ENCODE measurements at places on chromosomes 13 and 19.

GRCh38 chr13:67549331-67549730 lies 319.2 kb upstream of the PCDH9 start:
- DNase-seq: no peak

- DNase-seq: peak; percentile 72
Observed at GRCh38 chr19:13588957-13589833, 82.9 kb upstream of the CACNA1A start.

DNA sequence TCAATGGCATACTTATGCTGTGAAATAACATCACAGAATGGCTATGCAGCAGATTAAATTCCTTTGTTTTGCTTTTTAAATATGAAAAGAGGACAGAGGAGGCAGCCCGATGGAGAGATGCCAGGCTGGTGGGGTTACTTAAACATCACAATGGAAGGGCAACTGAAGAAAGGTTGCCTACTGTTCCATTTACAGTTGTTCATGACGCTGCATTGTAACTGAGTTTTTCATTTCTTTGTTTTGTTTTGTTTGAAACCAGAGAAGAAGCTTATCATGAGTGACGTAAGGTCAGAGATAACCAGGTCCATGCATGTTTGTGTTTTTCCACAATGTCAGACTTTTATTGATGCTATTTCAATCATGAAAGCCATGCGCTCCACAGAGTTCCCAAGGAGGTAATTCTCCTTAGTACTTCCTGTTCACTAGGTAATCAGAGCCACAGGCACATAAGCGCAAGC lies 273.8 kb downstream of the LHFPL6 start:
- DNase-seq: no peak

GRCh38 chr19:33194886-33195644 lies 935 bp downstream of the LRP3 start:
- DNase-seq: no peak

DNA sequence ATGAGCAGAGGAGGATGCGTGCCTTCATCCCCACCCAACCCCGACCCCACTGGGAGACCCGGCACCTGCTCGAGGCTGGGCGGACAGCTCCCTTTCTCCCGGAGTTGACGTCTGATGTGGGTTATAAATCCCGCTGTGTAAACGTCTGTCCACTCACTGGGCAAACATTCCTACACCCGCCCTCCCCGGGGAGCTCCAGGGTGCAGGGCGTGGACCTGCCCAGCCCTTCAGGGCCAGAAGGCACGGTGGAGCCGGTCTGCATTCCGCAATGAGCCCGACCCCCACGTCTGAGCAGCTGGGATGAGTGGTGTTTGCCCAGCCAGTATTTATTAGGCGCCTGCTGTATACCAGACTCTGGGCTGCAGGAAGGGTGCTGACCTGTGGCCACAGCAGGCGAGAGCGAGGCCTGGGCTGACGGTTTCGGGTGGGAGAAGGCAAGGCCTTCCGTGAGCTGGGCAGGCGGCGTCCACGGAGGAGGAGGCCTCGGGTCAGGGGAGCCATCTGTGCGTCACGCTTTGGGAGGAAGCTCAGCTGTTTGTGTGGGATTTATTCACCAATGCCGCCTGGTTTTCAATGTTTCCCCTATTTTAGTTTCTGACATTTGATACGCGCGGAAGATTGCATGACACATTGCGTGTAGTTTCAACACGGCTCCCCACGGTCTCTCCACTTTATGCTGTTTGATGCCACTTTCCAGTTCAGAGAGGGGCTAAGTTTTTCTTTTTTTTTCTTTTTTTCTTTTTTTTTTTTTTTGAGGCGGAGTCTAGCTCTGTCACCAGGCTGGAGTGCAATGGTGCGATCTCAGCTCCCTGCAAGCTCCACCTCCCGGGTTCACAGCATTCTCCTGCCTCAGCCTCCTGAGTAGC lies 2.0 kb downstream of the MISP start:
- peak; percentile 47 for DNase-seq

DNA sequence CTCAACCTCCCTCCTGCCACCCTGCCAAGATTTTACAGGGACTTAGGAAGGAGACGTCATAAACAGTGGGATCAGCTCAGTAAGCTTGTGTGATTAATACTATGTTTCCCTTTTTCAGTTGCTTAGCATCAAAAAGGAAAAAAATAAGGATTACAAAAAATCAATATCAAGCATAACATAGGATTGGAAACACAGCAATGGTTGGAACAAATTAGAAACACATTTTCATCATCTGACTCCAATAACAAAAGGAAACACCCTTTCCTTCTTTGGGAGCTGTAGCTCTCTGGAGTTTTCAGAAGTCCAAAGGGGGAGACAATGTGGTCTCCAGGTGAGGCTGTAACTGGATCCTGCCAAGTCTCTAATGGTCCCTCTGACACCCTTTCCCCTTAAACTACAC lies 233.4 kb downstream of the B3GLCT start:
- DNase-seq: no peak

DNA sequence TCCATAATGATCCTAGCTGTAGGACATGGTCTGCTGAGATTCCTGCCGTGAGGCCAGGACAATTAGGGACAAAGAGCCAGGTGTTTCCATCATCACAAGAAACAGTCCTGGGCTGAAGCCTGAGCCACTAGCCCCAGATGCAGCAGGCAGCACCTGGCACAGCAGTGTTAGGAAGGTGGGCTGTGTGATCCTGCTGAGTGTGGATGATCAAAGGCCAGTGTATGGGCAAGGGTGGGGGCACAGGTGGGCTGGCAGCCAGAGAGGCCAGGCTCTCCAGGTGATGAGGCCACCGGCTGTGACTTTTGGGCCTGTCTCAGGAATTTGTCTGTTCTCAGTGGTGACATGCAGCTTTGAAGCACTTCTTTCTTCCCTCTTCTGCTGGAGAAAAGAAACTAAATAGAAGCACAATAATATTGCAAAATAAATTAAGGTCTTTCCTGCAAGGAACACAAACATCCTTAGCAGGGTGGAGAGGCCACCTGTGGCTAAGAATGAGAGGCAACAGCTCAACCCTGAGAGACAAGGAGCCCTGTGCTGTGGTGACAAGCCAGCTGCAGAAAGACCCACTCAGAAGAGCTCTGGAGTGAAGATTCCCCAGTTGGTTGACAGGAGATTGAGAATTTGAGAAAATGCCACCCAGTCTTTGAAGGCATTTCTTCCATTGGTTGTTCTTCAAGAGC lies 127.6 kb downstream of the KATNAL1 start:
- no peak for DNase-seq

DNA sequence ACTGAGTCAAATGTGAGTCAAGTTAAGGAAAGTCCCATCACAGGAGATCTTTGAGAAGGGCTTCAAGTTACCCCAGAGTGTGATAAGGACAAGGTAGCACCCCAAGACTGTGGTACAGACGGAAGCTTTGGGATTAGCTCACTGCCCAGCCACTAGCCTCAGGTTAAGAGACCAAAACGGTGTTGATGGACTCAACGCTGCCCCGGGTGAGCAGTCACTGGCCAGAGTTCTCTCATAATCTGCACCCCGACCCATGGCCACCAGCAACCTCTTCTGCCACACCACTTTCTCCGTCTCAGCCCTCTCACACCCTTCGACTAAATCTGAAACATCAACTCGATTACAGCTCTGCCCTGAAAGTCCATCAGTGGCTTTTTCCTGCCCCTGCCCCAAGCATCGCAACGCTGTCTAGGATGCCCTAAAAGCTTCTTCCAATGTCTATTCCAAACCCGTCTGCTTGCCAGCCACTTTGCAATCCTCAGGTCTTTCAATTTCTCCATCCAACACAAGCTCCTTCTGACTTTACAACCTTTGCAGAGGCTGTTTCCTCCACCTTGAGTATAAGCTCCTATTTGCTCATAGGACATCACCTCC lies 5.6 kb downstream of the HNRNPL start:
- DNase-seq: no peak

GRCh38 chr19:7806234-7806633 lies 23.8 kb upstream of the EVI5L start:
- no peak for DNase-seq

GRCh38 chr13:27833206-27833605 lies 40.9 kb downstream of the GSX1 start:
- DNase-seq: no peak

- no peak for DNase-seq
Observed at GRCh38 chr19:15296353-15296752, 36.0 kb downstream of the BRD4 start.

- DNase-seq: no peak
Observed at GRCh38 chr19:1312767-1313694, 27.4 kb downstream of the EFNA2 start.

GRCh38 chr13:39699274-39699673 lies 43.8 kb downstream of the COG6 start:
- no peak for DNase-seq

- DNase-seq: no peak
Observed at GRCh38 chr13:40024967-40025714, 369.7 kb downstream of the COG6 start.

GRCh38 chr19:54692298-54692615 lies 29.5 kb downstream of the LILRB4 start:
- no peak for DNase-seq

DNA sequence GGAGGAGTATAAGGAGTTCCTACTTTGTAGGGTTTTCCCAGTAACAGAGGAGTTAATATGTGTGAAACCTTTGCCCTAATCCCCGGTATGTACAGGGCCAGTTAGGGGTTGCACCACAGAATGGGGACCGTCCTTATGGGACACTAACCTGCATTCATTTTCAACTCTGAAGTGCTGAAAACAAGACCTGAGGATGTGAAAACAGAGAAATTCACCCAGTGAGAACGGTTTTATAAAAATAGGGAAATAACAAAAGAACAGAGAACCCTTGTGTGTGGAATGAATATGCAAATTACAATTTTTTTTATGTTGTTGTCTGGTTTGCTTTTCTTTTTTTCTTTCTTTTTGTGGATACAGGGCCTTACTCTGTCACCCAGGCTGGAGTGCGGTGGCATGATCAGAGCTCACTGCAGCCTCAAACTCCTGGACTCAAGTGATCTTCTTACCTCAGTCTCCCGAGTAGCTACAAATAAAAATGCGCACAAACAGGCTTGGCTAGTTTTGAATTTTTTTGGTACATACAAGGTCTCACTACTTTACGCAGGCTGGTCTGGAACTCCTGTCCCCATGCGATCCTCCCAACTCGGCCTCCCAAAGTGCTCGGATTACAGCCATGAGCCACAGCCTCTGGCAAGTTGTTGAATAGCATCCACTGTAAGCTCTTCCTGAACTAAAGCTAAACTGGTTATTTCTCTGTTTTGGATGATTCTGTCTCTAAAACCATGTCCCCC lies 10.6 kb downstream of the CLC start:
- DNase-seq: no peak

GRCh38 chr13:77859450-77859849 lies 59.2 kb downstream of the EDNRB start:
- DNase-seq: no peak

GRCh38 chr13:109301726-109302125 lies 484.7 kb downstream of the IRS2 start:
- DNase-seq: no peak

DNA sequence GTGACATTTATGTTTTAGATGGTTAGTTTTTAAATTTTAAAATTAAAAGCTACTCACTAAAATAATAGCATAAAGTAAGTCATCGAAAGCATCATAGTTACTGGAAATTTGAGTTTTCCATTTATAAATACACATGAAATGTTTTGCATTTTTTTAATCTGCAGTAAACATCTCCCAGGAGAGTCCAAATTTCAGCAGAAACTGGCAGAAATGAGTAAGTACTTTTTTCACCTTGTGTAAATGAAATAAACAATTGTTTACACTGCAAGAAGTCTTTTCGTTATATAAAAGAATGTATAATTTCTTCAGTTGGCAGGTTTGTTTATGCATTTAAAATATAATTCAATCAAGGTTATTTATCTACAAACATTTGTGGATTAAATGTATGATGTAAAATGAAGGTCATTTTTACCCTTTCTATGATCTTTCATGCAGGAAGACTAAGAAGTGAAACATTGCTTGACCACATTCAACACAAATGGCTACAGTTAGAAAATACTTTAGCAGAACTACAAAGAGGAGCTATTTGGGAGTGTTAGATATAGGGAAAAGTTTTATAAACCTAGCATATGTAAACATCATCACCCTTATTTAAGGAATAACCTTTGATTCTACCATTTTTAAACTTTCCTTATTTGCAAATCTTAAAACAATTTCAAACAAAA lies 55.6 kb downstream of the RCBTB2 start:
- no peak for DNase-seq

DNA sequence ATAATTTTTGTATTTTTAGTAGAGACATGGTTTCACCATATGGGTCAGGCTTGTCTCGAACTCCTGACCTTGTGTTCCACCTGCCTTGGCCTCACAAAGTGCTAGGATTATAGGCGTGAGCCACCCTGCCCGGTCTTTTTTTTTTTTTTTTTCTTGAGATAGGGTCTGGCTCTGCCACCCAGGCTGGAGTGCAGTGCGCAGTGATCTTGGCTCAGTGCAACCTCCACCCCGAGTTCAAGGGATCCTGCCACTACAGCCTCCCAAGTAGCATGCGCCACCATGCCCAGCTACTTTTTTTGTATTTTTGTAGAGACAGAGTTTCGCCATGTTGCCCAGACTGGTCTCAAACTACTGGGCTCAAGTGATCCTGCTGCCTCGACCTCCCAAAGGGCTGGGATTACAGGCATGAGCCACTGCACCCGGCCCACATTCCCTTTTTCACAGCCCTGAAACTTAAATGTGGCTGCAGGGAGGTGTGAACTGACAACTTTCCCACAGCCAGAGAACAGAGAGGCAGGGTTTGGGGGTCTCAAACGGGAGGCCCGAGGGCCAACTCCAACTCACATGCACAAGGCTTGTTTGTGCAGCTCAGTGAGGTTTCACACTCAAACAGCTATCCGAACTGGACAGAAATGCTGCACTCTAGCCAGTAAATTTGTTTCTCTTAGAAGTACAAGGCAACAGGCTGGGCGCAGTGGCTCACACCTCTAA lies 4.4 kb upstream of the S1PR5 start:
- DNase-seq: no peak

- DNase-seq: no peak
Observed at GRCh38 chr19:43684326-43684725, 14.4 kb upstream of the PLAUR start.

DNA sequence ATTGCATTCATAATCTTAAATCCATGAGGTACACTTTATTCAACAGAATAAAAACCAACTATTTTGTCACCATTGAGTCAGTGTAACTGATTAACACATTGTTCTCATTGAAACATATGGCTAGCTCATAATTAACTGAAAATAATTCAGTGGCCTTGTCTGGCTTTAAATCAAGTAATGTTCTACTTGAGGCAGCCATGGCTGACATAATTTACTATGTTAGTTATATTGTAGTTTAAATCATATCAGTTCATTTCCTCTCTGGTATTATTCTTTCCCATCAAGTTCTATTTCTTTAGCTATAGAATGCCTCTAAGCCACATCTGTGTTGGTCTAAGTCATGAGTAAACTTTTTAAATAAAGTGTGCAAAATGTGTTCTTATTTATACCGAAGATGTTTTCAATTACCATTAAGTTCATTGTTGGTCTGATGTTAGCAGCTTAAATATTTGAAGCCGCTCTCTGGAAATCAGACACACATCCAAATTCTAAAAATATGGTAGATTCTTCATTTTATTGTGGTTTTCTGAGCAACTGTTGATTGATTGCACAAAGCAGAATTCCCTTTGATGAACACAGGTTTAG lies 393.7 kb downstream of the GPC6 start:
- DNase-seq: no peak

DNA sequence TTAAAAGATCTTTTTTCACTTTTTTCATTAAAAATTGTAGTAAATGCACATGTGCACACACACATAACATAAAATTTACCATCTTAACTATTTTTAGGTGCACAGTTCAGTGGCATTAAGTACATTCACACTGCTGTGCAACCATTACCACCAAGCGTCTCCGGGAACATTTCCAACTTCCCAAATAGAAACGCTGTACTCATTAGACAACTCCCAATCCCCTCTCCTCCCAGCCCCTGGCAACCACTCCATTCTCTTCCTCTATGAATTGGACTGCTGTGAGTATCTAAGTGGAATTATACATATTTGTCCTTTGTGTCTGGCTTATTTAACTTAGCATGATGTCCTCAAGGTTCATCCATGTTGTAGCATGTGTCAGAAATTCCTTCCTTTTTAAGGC lies 11.6 kb downstream of the GJB2 start:
- no peak for DNase-seq
